ENCODE measurements at places on chromosomes 5 and 9.

DNA sequence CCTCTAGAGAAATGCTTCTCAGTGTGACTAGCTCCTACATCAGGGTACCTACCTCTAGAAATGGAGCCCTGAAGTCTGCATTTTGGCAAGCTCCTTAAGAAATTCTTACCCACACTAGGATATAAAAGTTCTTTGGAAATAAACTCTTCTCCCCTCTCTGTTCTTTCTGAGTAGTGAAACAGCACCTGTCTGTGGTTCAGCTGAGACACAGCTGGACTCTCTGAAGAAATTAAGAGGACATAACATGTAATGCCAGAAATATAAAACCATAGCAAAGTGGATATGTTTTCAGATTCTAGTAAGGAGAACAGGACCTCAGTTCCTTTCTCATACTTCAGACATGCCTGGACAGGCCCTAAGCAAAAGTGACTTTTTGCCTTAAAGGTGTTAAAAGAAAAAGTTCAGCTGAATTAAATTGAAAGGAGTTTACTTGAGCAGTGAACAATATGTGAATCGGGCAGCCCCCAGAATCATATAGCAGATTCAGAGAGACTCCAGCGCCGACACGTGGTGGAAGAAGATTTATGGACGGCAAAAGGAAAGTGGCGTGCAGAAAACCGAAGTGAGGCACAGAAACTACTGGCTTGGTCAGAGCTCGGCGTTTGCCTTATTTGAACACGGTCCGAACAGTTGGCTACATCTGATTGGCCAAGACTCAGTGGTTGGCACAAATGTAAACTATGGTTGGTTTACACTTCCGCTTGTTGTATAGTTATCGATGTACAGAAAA lies 64.5 kb downstream of the PRKACG start:
- no peak for DNase-seq

GRCh38 chr5:139960723-139961383 lies 82.2 kb downstream of the NRG2 start:
- no peak for DNase-seq

DNA sequence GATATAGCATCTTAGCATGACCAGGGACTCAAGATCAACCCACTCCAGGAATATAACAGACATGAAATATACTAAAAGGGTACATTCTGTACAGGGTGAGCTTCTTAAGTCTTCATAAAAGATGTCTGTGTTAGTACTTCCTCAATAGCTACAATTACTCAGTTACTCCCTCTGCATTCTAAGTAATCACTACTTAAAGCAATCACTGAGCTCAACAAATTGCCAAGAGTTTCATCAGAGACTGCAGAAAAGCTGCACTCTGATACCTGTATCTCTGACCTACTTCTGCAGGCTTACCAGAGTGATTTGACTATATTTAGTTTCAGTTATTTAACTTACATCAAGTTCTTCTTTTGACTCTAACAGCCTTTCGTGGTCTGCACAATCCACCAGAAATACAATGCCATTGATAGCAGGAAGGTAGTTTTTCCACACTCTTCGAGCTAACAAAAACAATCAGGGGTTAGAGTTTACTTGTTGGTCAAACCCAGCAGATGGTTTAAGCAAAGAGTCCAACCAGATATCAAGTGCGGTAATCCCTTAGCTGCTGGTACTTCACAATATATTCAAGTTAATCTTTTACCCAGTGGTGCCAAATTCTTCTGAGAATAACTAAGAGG lies 23.3 kb downstream of the SAR1B start:
- no peak for DNase-seq

DNA sequence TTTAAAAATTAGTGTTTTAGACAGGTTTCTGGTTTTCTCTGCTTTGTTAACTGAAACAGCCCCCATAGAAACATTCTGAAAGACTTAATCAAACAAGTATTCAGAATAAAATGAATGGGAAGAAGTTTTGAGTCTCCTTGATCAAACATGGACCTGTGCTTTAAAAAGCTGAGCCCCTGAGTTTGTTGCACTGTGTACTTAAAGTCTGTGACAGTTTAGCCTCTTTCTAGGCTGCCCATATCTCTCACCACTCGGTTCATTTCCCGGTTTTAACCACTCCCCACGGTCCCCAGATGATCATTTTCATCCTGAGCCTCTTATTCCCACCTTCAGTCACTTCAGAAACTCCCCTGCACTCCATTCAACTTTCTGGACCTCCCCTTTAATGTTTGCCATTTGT lies 215.9 kb upstream of the DMRT1 start:
- DNase-seq: no peak

DNA sequence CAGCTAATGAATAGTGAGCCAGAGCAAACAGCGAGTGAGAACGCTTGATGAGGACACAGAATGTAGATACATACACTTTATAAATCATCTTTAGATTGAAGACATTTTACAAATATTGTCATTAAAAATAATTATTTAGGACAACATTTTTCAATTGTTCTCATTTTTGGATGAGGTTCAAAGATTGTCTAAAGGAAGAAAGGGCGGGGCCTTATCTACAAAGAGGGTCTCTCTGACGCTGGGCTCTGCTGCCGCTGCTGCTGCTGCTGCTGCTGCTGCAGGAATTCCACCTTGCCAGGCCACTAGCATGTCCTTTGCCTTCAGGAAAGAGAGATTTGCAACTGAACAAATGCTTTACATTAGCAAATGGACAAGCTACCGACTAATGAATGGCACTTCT lies 220.7 kb upstream of the TMEM161B start:
- no peak for DNase-seq

DNA sequence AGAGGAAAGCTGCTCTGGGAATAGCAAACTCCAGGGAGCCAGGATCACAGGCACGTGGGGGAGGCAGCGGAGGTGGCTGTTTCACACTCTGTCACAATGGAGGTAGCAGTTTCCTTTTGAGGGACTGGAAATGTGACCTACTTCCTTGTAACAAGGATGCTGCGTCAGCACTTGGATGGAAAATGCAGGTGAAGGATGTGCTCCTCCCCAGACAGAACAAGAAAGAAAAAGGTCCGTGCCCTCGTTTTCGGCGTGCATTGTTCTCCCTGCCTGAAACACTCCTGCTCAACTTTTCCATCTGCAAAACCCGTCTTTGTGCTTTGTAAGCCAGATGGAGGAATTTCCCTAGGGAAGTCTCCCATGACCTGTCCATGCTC lies 55.1 kb upstream of the SH3PXD2B start:
- DNase-seq: no peak

DNA sequence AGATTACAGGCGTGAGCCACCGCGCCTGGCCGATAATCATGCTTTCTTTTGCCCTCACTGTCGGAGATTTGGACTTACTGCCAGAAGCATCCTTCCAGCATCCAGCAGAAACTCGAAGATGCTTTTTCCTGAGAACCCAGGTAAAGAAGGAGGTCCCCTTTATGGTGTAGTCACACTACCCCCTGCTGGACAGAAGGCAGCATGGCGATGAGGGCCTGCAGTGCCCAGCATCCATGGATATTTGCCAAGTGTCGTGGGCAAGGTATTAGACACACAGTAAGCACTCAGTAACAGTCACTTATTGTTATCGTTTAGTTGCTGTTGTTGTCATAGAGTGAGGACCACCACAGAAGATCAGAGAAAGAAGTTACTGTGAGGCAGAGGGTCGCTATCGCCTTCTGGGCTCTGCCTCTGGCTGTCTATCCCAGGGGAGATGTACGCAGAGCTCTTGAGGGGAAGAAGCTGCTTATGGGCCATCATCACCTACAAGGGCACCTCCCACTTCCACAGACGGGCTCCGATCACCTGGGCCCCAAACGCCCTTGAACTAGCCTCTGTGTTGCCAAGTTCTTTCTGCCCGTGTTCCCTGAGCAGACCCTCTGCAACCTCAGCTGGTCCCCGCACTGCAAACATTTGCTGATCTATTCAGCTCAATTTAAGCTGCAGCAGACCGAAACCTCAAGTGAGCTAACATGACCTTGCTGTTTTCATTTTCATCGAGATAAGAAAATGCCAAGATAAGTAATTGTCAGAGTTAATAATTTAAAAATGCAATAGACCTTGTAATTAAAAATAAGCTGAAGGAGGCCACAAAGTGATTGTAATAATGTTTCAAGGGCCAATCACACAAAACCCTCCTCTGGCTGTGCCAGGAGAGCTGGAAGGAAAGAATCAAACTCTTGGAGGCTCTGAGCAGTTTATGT lies 23.9 kb downstream of the C5orf15 start:
- no peak for DNase-seq

- no peak for DNase-seq
Measured at GRCh38 chr5:116088062-116088461, 3.2 kb downstream of the COMMD10 start.

DNA sequence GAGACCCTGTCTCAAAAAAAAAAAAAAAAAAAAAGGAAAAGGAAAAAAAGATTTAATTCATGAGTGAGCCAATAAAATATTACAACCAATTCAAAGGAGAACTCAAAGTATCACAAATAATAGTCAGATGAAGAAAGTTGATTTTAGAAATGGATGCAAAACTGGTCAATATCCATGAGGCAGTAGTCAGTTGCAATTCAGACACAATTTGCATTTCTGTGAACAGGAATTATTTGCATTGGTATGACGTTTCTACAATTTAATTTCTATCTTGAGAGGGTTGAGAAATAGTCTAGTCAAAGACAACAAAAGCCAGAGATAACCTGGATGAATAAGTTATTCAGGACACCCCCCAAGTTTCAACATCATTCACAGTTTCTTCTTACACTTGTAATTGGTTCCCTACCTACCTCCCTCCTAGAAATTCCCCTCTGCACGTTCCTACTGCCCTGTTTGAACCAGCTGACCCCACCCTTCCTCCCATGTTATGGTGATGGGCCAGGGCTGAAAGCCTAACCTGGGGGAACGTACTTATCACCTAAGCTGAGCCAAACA lies 28.6 kb upstream of the CDKN2AIPNL start:
- DNase-seq: no peak

- DNase-seq: no peak
Measured at GRCh38 chr5:158861366-158861765, 238.3 kb downstream of the EBF1 start.

DNA sequence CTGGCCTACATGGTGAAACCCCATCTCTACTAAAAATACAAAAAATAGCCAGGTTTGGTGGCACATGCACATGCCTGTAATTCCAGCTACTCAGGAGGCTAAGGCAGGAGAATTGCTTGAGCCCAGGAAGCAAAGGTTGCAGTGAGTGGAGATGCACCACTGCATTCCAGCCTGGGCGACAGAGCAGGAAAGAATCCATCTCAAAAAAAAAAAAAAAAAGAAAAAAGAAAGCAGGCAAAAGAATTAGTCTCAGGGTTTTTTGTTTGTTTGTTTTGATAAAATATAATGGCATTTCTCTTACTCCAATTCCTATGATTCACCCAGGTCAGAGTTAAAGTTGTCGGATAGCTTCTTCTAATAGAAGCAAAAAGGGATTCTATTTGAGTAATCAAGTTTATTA lies 67.0 kb upstream of the ATG10 start:
- DNase-seq: no peak

DNA sequence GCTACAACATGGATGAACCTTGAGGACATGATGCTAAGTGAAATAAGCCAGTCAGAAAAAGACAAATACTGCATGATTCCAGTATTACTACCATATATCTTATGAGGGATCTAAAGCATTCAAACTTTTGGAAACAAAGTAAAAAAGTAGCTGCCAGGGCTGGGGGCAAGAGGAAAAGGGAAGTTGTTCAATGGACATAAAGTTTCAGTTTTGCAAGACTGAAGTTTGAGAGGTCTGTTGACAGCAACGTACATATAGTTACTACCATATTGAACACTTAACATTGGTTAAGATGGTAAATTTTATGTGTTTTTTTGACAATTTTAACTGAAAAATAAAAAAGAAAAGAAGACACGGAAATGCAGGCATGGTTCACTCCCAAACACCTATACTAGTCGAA lies 77.6 kb downstream of the MAPKAP1 start:
- DNase-seq: no peak

DNA sequence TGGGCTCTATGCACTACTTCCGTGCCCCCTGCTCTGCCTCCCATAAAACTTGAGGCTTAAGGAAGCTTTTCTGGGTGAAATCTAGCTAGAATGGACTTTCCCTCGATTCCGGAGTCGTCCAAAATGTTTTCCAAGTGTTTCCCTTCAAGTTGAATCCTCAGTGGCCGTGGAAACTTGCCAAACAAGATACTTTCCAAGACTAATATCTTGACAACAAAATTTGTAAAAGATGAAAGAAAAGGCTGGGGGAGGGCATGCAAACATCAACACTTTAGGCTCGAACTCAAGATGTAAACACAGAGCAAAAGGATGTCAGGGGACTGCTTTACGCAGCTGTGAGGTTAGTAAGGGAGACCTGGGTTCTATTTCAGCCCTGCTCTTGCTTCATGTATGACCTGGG lies 482.8 kb upstream of the KLF4 start:
- no peak for DNase-seq

DNA sequence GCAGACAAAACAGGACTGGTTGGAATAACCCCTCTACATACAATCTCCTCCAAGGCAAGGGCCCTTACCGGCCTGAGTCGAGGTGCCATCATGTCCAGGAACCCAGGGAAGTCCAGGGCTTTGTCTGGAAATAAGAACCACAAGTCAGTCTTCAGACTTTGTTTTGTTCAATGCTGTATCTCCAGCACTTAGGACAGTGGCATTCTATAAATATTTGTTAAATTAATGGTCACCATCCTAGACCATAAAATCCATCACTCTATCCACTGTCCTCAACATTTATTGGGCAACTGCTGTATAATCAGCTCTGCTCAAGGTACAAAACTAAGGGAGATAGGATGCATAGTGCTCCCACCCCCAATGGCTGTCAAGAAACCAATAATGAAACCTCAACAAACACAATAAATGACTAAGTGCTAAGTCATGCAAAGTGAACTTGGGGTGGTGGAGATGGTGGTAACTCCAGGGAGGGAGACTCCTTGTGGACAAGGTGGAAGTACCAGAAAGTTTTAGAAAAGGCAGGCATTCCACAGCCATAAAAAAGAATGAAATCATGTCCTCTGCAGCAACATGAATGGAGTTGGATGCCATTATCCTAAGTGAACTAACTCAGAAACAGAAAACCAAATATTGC lies 5.0 kb downstream of the RELL2 start:
- DNase-seq: peak; percentile 56

GRCh38 chr5:16700081-16700480 lies 83.3 kb upstream of the RETREG1 start:
- DNase-seq: no peak

DNA sequence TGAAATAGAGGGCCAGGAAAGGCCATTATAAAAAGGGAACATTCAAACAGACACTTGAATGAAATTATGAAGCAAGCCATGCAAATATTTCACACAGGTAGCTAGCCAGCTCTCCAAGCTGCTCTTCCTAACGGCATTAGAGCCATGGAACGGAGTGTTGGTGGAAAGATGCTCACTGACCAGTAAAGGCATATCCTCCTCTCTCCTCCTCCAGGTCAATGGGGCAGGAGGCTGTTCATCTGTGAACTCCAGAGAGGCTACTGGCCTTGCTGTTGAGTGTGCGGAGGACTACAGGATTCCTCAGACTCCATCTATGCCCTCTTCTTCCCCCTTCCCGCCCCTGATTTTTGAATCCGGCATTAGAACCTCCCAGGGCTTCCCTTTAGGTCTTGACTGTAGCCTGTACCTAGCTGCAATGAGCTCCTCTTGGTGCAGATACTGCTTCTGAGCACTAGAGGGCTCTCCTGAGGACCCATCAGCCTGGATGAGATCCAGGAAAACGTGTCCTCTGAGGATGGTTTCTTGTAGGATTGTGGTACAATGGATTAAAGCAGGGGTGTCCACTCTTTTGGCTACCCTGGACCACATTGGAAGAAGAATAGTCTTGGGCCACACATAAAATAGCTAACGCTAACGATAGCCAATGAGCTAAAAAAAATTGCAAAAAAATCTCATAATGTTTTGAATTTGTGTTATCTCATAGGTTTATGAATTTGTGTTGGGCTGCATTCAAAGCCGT lies 162.2 kb downstream of the SREK1 start:
- DNase-seq: peak; percentile 19
